ENCODE measurements at places on chromosomes 12 and 14. TPM values are rescaled to one million over a fixed set of nuclear protein-coding genes. Genes with fewer than 3 reads are reported as not detected.

DNA sequence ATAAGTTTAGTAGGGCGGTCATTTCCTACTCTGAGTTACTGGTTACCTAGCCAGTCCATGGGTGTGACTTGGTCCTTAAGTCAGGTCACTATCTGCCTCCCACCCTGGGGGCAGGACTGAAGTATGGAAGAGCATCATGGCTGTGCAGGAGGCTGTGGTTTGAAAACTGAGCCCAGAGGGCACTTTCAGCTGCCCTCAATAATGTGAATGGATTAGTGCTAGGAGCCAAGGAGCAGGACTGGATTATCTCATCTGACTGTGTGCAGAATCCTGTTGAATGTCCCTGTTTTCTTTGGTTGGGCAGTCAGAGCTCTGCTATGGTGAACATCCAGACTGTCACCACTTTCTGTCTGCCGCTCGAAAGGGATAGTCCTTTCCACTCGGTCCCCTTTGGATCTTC lies 1.6 kb downstream of the ATXN7L3B start:
- no peak for DNase-seq

The STAB2 gene
- total RNA-seq: 19.4 TPM

DNA sequence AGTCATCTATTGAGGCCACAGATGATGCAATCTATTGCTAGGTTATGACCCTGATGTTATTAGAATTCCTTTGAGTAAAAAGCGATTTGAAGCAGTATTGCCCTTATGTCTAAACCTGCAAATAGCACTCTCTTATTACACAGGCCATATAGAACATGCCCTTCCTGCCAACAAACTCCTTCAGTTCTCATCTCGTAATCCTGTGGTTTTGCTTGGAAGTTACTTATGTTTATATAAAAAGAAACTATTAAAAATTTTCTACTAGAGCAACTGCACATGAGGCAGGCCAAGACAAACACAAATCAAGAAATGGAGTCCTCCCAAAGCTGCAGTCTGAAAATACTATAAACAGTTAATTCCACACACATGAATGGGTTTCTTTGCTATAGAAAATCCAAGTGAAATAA lies 1200.2 kb downstream of the LRFN5 start:
- no peak for DNase-seq

DNA sequence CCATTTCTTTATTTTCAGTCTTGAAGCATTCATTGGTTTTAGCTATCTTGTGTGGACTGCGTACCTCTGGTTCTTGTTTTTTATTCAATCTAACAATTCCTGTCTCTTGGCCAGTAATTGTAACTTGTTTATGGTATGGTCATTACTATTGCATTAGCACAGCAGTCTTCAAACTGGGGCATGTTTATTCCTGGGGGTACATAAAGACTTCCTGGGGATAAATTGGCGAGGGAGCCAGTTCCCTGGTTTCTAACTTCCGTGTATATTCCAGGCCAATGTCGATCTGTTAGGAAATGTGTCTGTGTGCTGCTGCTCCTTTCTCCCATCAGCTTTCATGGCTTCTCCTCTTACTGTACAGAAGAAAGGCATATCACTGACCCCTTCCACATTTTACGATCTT lies 13.7 kb upstream of the EVL start:
- no peak for DNase-seq

DNA sequence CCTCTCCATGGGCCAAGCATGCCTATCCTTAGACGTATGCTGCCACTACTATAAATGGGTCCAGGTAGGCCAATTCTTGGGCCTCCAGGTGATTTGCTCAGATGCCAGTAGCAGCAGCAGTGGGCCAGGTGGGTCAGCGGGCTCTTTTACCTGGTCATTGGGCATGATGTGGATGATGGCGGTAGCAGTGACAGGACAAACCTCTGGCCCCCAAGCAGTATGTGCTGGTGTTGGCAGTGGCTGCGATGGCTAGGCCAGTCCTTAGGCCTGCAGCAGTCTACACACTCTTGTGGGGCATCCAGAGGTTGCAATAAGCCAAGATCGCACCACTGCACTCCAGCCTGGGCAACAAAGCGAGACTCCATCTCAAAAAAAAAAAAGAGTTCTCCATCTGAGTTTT lies 19.1 kb upstream of the VASH1 start:
- DNase-seq: no peak
